ENCODE measurements at places on chromosomes 16 and 17.

DNA sequence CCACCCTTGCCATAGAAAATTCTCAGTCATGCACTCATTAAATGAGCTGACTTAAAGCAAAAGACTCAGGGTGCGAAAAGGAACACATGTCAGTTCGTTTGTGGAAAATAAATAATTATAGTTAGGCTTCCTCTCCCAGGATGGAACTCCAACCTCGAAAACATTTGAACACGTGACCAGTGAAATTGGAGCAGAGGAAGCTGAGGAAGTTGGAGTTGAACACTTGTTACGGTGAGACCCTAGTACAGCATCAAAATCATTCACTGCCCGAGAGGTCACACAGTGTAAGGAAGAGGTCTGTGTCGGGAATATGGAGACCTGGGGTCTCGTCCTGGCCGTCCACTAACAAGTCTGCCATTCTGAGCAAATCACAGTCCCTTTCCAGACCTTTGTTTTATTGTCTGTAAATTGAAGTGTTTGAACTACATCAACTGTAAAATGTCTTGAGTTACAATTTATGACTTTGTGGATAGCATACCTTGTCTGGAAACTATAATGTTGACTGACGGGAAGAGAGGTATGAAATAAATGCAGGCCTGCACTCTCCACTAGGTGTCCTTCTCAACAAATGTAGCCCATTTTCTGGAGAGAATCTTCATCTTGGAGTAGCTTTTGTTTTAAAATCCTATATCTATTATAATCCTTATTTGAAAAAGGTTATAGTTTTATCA, 7.7 kb downstream of the PSMD7 start:
- no peak for DNase-seq

DNA sequence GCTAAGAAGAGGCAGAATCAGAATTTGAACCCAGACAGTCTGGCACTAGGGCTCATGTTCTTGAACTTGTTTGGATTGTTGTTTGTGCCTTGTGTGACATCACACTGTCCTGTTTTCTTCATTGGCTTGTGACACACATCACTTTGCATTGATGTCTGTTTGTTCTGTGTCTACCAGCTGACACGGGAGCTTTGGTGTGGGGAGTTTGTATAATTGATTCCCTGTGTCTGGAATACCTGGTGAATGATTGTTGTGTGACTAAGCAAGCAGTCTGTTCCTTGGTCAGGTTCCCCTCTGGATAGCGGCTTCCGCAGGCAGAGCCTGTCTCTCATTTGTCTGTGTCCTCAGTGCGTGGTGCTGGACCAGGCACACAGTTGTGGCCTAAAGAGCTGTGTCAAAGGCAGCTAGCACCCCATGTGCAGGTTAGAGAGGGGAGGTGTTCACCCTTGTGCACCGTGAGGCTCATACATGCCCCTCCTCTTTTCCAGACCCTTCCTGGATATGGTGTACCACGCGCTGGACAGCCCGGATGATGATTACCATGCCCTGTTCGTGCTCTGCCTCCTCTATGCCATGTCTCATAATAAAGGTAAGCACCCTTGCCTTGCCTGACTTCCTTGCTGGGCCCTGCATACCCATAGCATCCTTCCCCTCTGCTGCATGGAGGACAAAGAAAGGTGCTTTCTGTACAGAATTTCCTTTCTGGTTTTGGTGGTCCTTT, 80.1 kb downstream of the CLEC16A start:
- DNase-seq: no peak

- no peak for DNase-seq
Measured at GRCh38 chr16:67444259-67445125, 13.6 kb downstream of the HSD11B2 start.

DNA sequence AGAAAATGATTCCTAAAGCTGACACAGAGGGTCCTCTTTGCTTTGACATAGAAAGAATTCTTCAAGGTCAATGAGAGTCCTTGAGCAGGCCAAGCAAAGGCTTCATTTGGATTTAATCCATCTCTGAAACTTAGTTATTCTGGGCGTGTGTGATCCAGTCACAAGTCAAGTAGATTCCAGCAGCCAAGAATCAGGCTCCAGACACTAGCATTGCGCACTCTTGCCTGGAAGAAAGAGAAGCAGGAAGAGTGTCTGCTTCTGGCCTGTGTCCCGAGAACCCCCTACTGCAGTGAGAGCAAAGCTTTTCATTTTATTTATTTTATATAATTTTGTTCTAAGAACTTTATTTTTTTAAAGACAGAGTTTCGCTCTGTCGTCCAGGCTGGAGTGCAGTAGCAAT, 88.2 kb upstream of the CACNG5 start:
- DNase-seq: no peak

DNA sequence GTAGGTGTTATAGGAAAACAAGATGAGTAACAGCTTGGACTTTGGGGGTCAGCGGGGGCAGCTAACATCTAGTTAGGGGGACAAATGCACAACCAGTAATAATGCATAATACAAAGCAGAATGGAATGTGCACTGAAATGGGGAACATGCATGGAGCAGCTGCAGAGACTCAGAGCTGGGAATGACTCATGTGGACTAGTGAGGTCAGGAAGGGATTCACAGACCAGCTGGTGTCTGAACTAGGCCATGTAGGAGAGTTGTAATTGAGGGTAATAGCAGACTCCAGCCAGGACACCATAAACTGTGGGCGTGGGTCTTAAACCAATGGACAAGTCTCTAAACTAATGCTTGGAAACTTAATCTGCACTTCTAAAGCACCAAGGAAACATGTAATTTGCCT, 176.8 kb upstream of the ASIC2 start:
- DNase-seq: no peak

DNA sequence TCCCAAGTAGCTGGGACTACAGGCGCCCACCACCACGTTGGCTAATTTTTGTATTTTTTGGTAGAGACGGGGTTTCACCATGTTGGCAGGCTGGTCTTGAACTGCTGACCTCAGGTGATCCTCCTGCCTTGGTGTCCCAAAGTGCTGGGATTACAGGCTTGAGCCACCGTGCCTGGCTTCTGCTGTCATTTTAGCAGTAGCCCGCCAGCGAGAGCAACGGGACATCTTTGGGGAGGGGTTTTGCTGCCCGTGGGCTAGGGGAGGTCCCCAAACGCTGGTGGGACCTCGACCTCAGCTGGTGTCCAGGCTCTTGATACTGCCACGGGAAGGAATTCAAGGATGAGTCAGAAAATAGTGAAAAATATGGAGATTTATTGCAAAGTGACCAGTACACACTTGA, 108.1 kb upstream of the CACNG5 start:
- DNase-seq: no peak

DNA sequence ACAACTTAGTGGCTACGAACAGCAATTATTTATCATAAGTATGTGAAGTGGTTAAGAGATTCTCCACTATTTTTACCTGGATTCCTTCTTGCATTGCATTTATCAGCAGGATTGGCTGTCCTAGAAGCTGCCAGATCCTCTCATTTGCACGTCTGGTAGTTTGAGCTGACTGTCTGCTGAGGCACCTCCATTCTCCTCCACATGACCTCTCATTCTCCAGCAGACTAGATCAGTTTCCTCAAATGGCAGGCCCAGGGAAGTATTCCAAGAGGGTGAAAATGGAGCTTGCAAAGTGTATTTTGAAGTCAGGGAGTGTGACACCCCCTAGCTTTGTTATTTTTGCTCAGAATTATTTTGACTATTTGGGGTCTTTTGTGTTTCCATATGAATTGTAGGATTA, 870.1 kb downstream of the CDH11 start:
- no peak for DNase-seq

GRCh38 chr17:6789146-6789545, 13.1 kb downstream of the FBXO39 start:
- DNase-seq: no peak

DNA sequence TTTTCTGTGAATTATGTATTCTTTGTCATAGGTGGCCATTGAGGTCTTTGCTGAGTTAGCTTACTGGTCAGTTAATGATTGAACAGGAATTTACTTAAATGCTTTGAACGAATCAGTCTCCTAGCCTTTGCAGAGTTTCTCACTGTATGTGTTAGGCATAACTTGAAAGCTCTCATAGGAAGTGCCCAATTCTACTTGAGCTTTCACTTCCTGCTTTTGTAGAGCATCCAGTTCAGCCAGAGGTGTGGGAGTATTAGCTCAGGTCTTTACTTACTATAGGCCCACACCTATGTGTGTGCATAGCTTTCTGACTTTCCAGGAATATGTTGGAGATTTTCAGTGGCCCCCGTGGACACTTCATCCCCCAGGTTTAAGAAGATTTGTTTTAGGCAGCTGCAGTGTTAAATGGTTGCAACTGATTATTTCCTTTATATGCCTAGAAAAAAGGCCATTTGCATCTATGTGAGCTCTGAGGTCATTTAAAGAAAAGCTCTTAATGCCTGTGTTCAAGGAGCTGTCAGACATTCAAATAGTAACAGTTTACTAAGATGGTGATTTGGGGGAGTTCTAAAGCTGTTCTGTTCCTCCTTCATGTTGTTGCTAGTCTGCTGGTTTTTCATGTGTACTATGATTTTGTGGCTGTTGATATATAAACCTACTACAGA, 62.3 kb downstream of the PHKB start:
- DNase-seq: peak; percentile 16

GRCh38 chr17:30296499-30297080, 4.8 kb upstream of the BLMH start:
- no peak for DNase-seq

DNA sequence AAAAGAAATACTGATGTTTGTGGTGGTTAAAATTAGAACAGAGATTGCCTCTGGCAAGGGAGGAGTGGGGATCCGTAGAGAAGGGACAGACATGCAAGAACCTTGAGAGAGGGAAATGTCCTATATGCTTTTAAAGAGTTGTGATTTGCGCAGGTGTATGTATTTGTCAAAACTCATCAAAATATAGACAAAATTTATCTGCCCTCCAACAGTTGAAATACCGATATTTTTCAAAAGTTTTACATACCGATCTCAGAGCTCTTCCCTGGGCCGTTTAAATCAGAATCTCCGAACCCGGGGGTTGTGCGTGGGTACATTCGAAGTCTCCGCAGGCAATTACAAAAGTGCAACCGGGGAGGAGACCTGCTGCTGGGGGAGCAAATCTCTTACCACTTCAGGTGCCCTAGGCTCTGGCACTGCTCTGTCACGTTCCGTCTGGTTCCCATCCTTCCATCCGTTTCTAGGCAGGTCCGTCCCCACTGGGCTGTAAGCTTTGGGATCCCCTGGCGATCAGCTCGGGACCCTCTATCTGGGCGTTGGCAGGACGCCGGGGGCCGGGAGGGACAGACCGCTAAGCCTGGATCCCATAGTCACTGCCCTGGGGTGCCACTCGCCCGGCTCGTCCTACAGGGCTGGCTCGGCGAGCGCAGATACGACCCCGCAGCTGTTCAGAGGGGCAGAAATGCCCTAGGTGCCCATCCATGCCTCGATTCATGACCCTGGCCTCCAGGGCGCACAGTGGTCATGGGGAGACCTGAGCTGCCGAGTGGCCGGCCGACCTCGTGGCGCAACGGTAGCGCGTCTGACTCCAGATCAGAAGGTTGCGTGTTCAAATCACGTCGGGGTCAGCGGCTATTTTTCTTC, 4.2 kb downstream of the BORCS6 start:
- DNase-seq: peak; percentile 85

- peak; percentile 49 for DNase-seq
Measured at GRCh38 chr17:45413498-45413923, 19.2 kb downstream of the ARHGAP27 start.

- no peak for DNase-seq
Measured at GRCh38 chr16:53937161-53937880, 233.4 kb downstream of the FTO start.

DNA sequence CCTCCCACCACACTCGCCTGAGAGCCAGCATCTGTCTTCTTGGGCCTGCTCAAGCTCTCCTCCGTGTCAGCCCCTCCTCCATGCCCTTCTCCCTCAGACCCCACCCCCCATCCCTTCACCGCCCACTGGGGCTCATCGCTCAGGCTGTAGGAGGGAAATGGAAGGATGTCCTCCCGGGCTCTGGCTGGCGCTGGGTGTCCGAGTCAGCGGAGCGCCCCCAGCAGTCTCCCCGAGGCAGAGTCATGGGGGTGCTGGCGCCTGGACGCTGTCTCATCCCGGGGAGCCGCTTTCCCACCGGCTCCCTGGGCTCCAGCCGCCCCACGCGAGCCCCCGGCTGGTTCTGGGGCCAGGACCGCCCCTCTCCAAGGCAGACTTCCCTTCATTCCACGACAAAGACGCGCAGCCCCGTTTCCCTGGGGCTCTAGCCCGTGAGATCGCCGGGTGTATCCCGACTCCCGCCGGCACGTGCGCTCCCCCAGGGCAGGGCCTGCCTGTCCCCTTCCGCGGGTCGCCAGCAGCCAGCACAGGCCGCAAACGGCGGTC, 428 bp upstream of the ANTKMT start:
- DNase-seq: peak; percentile 75

DNA sequence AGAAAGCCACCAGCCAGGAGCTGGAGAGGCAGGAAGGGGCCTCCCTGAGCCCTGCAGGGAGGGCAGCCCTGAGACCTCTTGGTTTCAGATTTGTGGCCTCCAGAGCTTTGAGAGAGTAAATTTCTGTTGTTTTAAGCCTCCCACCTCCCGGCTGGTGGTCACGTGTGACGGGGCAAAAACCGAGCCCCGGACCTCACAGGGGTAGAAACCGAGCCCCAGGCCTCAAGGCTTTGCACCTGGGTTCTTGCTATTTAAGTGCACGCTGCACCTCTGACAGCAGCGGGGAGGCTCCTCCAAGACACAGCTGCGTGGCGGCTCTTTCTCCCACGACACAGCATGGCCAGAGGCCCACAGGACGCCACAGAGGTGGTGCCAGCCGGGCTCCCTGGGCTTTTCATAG, 17.4 kb upstream of the ZC3H18 start:
- DNase-seq: no peak

- DNase-seq: no peak
Measured at GRCh38 chr17:40108970-40109824, 8.8 kb upstream of the NR1D1 start.

DNA sequence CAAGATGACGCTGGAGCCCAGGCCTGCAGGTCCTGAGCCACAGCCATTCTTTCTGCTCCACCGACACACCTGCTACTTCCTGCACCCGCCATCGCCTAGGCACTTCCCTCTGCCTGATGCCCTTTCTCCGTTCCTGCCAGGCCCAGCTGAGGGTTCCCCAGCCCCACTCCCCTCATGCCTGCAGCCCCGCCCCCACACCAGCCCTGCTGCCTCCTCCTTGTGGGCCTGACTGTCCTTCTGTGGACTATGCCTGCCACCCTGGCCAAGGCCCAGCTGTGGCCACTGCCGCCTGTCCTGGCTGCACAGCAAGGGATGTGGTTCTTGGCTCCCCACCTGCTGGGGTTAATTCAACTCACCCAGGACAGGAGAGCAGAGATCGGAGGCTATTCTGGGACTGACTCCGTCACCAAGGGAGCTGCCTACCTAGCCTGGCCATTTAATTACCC, 7.5 kb downstream of the NATD1 start:
- no peak for DNase-seq

DNA sequence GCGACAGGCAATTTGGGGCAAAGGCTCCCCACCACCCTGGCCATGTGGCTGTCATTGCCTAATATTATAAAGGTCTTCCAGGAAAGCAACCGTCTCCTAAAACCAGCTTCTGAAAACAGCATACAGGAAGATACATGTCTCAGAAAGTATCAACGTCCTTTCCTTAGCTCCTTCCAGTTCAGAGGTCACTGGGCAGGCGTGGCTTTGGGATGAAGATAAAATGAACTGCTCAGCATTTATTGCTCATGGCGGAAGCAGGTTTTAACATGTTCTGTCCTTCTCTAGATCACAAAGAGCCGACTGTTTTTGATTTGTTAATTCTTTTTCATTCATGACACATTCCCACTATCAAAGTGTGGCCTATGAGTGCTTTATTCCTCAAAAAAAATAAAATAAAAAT, 8.0 kb downstream of the CFAP20 start:
- DNase-seq: no peak

Data from globus pallidus (tissue), 1 donor.